Activated T-cell treated with anti-CD3 and anti-CD28 coated beads, Interleukin-2, amount 50 U/mL, for 72 hours (primary cell): ENCODE measurements at places on chromosomes 4 and X. TPM values are rescaled to one million over a fixed set of nuclear protein-coding genes. Genes with fewer than 3 reads are reported as not detected.

The NIPAL1 gene
- total RNA-seq: 1.7 TPM

The MAGEC1 gene
- not detected for total RNA-seq

DNA sequence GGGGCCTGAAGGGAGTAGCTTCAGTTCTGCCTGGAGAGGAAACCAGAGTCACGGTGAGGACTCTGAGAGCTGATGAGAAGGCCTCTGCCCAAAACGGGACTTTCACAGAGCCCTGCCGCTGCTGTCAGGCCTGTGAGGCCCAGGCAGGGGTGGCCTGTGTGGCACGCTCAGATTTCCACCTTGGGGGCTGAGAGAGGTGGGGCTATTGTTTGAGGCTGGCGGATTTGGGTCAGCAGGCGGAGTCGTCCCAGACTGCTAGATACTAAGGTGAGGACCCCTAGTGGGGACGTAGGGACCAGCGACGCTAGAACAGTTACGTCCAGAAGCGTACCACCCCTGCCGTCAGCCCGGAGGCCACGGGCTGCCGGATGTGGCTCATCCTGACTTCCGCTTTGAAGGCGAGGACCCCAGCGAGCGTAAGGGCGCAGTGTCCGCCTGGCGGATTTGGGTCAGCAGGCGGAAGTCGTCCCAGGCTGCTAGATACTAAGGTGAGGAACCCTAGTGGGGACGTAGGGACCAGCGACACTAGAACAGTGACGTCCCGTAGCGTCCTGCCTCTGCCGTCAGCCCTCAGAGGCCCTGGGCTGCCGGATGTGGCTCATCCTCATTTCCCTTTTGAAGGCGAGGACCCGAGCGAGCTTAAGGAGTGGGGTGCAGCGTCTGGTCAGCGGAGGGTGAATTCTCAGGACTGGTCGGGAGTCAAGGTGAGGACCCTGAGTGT is at the start of gene MAGEB1:
TSS of gene MAGEB1 (plus strand) at position 378 of the 721 bp plus-strand sequence. CDS start 3,348 bp downstream, outside the sequence.
- no peak within 1 kb of the TSS for H3K4me3 ChIP-seq
- no peaks in the 10 kb centered on the region for H3K36me3 ChIP-seq
- H3K4me1 ChIP-seq: no peaks in the 10 kb centered on the region
- H3K27ac ChIP-seq: no peak within 1 kb of the TSS
- DNase-seq: no peak
- peaks cover 5% of the 10 kb centered on the region for H3K27me3 ChIP-seq

GRCh38 chrX:72272868-72273267 is 4.2 kb downstream of the RPS4X start:
- H3K27ac ChIP-seq: peak overlapping the region; percentile 82
- H3K36me3 ChIP-seq: peaks cover 29% of the 10 kb centered on the region
- peaks cover 74% of the 10 kb centered on the region for H3K4me1 ChIP-seq
- peak overlapping the region; percentile 89 for H3K4me3 ChIP-seq
- DNase-seq: peak; percentile 23

GRCh38 chrX:14883826-14884225 is 10.6 kb downstream of the MOSPD2 start:
- peak overlapping the region; percentile 93 for H3K4me3 ChIP-seq
- peak overlapping the region; percentile 99 for H3K27ac ChIP-seq
- H3K36me3 ChIP-seq: peaks cover 9% of the 10 kb centered on the region
- no peak for DNase-seq
- peaks cover 32% of the 10 kb centered on the region for H3K4me1 ChIP-seq
- no peaks in the 10 kb centered on the region for H3K27me3 ChIP-seq

DNA sequence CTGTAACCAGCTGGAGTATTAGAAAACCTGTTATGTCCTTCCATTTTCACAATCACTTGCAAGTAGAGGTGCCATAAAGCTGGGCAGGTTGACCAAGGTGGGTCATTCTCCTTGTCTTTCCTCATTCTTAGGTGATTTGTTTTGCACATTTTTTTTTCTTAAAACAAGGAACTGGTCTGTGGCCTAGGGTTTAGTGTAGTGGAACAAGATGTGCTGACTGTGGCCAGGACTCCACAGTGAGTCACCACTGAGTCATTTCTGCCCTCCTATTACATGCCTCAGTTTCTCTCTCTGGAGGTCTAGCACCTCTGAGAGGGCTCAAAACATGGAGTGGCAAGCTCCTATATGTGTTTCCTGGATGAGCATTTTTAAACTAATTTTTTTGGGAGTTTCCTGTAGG is 355.9 kb downstream of the GPM6A start:
- no peaks in the 10 kb centered on the region for H3K36me3 ChIP-seq
- no peaks in the 10 kb centered on the region for H3K4me1 ChIP-seq
- no peak for DNase-seq
- no peaks in the 10 kb centered on the region for H3K27me3 ChIP-seq
- H3K4me3 ChIP-seq: no peak overlapping the region
